ENCODE measurements at places on chromosomes 7 and 10. TPM values are rescaled to one million over a fixed set of nuclear protein-coding genes. Genes with fewer than 3 reads are reported as not detected.

Gene STMP1
- total RNA-seq = 60.4 TPM

GRCh38 chr7:14637968-14638367 lies 264.6 kb downstream of the DGKB start:
- no peaks in the 10 kb centered on the region for H3K36me3 ChIP-seq
- DNase-seq = no peak
- H3K4me3 ChIP-seq = no peak overlapping the region
- H3K4me1 ChIP-seq = no peaks in the 10 kb centered on the region

Gene SYT15B
- 0.94 TPM for total RNA-seq

GRCh38 chr10:94193466-94193924 lies 169.2 kb downstream of the NOC3L start:
- DNase-seq = no peak
- H3K27ac ChIP-seq = no peak overlapping the region
- no peaks in the 10 kb centered on the region for H3K4me1 ChIP-seq
- no peaks in the 10 kb centered on the region for H3K27me3 ChIP-seq
- no peak overlapping the region for H3K4me3 ChIP-seq

- no peak for DNase-seq
- no peaks in the 10 kb centered on the region for H3K27me3 ChIP-seq
- H3K4me3 ChIP-seq = no peak overlapping the region
- H3K27ac ChIP-seq = no peak overlapping the region
- H3K36me3 ChIP-seq = no peaks in the 10 kb centered on the region
- H3K4me1 ChIP-seq = no peaks in the 10 kb centered on the region
Measured at GRCh38 chr10:125016123-125016522, 74.2 kb downstream of the ZRANB1 start.

GRCh38 chr7:141837683-141838082 lies 3.6 kb downstream of the PRSS37 start:
- H3K27ac ChIP-seq = no peak overlapping the region
- H3K27me3 ChIP-seq = no peaks in the 10 kb centered on the region
- no peaks in the 10 kb centered on the region for H3K36me3 ChIP-seq

DNA sequence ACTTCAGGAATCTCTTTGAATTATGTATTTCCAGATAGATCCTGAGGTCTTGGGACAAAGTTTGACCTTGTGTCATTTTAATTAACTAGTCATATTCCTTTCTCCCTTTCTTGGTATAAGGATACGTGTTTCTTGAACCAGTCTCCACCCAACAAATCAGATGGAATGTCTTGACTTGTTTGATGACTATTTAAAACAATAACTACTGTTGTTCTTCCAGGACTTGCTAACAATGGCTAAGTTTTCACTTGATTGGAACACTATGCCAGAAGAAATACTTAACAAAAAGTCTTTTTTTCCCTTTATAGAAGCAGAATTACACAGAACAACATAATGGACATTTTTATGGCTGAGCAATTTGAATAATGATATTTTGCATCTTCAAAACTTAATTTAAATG lies 43.0 kb upstream of the WIPF3 start:
- peaks cover 23% of the 10 kb centered on the region for H3K27me3 ChIP-seq
- H3K36me3 ChIP-seq = no peaks in the 10 kb centered on the region
- no peak for DNase-seq

Gene PAX4
- total RNA-seq = not detected

Gene IFIT1B
- total RNA-seq = not detected

DNA sequence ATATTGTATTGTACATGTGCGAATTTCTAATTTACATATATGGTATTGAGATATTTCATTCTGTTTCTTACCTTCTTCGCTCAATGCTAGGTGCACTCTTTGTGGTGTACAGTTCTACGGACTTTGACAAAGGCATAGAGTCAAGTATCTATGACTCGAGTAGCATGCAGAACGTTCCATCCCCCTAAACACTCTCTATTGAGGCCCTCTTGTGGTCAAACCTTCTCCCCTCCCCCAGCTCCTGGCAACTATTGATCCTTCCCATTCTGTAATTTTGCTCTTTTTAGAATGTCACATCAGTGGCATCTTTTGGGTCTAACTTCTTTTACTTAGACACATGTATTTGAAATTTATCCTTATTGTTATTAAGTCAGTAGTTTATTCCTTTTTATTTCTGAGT lies 30.7 kb upstream of the GDF10 start:
- DNase-seq = no peak
- H3K27me3 ChIP-seq = peaks cover 22% of the 10 kb centered on the region
- H3K27ac ChIP-seq = no peak overlapping the region
- no peak overlapping the region for H3K4me3 ChIP-seq

- H3K36me3 ChIP-seq = 0 out of 2 replicates have a peak, but pooled peaks cover 3% of the 10 kb centered on the region
- no peaks in the 10 kb centered on the region for H3K27me3 ChIP-seq
- H3K27ac ChIP-seq = no peak overlapping the region
- DNase-seq = no peak
- H3K4me3 ChIP-seq = no peak overlapping the region
- no peaks in the 10 kb centered on the region for H3K4me1 ChIP-seq
Measured at GRCh38 chr10:72567889-72568640, 57.8 kb downstream of the MICU1 start.

DNA sequence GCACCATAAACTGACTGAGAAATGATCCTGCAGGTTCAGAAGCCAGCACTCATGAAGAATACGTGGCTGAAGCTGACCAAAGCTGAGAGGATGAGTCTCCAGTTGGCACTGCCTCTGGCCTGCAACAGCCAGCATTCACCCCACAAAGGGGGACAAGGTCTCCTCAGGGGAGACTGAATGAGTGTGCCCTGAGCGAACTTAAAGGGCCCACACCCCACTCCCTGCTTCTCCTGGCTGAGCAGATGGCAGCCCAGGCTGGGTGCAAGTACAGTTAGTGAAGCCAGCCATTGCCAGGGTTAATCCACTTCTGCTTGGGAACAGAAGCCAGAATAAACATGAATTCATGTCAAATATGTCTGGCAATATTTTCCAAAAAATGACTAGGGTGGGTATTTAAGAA lies 98.1 kb downstream of the PPP1R17 start:
- no peaks in the 10 kb centered on the region for H3K27me3 ChIP-seq
- no peak overlapping the region for H3K27ac ChIP-seq
- H3K36me3 ChIP-seq = no peaks in the 10 kb centered on the region
- DNase-seq = no peak
- no peaks in the 10 kb centered on the region for H3K4me1 ChIP-seq

Gene NUDT13
- 5.2 TPM for total RNA-seq

Gene DLX5
- not detected for total RNA-seq

- H3K27ac ChIP-seq = no peak overlapping the region
- H3K27me3 ChIP-seq = no peaks in the 10 kb centered on the region
- no peaks in the 10 kb centered on the region for H3K4me1 ChIP-seq
- 0 out of 2 replicates have a peak, but pooled peaks cover 6% of the 10 kb centered on the region for H3K36me3 ChIP-seq
Measured at GRCh38 chr10:17693009-17693408, 49.1 kb downstream of the STAM start.

Gene C10orf95
- 1.4 TPM for total RNA-seq

DNA sequence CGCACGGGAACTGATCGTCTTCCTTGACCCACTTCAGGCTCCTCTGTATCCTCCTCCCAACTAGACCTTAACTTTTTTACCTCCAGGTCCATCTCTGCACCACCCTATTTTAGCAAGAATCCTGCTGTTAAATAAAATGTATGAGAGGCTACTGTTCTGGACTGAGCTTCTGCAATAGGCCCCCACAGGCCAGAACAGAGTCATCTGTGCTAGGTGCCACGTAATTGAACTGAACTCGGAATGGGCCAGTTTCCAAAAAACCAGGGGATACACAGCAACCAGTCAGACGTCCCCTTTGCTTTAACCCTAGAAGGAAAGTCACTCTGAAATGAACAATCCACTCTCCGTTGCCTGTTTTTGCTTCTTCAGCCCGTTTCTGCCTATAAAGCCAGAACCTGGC lies 71.3 kb downstream of the CHST15 start:
- no peaks in the 10 kb centered on the region for H3K27me3 ChIP-seq
- H3K36me3 ChIP-seq = no peaks in the 10 kb centered on the region
- no peak overlapping the region for H3K4me3 ChIP-seq
- no peak overlapping the region for H3K27ac ChIP-seq

DNA sequence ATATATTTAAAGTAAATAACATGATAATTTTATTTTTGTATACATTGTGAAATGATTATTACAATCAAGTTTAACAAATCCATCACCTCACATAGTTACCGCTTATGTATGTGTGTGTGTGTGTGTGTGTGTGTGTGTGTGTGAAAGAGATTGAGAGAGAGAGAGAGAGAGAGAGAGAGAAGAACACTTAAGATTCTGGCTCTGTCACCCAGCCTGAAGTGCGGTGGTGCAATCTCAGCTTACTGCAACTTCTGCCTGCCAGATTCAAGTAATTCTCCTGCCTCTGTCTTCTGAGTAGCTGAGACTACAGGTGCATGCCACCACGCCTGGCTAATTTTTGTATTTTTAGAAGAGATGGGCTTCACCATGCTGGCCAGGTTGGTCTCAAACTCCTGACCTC lies 17.8 kb downstream of the LYZL1 start:
- H3K27ac ChIP-seq = no peak overlapping the region
- no peak overlapping the region for H3K4me3 ChIP-seq
- H3K27me3 ChIP-seq = no peaks in the 10 kb centered on the region
- H3K4me1 ChIP-seq = 0 out of 2 replicates have a peak, but pooled peaks cover 4% of the 10 kb centered on the region
- no peak for DNase-seq

Gene EVX1
- not detected for total RNA-seq

Measured in PC-9 (cell line).